ENCODE measurements at places on chromosomes 11 and 22.
A peak's percentile ranks its signal among the peaks of the same experiment; 100 is the strongest.

GRCh38 chr11:115503083-115503885 lies 931 bp downstream of the CADM1 start:
- no peak for DNase-seq

DNA sequence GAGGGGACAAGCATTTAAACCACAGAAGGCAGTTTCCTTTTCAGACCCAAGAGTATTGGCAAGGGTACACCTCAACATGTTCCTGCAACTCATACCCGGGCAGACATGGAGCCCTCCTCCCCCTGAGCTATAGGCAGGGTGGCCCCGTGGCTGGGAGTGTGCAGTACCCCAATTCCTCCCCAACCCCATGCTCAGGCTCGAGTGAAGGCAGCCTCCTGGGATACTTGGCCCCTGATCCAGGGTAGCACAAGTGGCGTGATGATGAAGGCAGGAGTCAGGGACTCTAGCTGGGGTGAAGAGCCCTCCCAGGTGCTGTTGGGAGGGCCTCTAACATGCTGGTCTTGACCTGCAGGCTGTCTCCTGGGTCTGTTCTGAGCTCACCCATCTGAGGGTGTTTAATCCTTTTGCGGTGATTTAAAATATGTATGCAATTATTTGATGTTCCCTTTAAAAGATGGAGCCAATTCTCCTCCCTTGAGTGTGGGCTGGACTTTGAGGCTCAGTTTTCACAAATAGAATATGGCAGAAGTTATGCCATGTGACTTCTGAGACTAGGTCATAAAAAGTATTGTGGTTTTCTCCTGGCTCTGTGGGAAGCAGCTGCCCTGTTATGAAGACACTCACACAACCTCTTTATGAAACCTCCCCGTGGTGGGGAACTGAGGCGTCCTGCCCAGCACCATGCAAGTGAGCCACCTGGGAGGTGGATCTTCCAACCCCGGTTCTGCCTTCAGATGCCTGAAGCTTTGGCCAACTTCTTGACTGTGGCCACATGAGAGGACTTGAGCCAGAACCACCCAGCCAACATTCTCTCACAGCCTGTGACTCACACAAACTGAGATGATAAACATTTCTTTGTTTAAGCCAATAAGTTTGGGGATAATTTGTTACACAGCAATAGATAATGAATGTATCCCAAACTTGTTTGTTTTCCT lies 54.7 kb upstream of the NECTIN1 start:
- DNase-seq, result no peak

GRCh38 chr11:15770798-15771414 lies 585.4 kb downstream of the SOX6 start:
- no peak for DNase-seq

- DNase-seq, result no peak
Measured at GRCh38 chr11:92347454-92347853, 122.8 kb downstream of the FAT3 start.

DNA sequence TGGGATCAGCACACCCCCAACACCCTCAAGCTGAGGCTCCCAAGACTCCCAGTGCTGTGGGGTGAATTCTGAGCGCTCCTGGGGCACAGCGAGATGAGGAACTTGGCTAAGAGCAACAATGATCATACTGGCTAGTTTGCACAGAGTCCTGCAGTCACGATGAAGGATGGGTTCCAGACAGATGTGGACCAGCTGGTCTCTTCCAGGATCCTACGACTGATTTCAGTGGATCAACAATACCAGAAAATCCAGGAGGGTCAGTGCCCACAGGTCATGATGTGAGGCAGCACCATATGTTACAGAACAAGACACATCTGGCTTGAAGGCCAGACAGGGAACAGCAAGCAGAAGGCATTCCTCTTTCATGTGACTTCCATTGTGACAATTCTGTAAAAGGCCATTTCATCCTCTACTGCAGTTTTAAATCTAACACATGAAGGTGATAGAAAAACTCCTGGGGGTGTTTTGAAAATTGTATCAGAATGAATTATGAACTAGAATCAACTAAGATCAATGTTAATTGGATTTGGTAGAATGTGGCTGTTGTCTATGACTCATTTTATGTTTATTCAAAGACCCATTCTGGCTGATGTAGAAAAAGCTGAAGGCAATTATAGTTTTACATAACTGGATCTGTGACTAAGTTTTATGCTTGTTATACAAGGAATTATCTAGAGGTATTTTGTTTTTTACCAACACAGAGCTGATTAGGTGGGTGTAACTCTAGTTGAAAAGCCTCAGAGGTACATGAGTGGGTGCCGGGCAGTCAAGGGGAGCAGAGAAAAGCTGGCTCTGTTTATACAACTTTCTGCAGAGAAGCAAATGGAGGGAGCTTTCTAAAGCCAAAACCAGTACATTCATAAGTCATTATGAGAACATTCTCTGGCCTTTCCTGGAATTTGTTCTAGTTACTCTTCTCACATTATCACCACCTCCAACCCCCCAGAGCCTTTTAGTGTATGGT lies 29.1 kb downstream of the OR52K1 start:
- no peak for DNase-seq

DNA sequence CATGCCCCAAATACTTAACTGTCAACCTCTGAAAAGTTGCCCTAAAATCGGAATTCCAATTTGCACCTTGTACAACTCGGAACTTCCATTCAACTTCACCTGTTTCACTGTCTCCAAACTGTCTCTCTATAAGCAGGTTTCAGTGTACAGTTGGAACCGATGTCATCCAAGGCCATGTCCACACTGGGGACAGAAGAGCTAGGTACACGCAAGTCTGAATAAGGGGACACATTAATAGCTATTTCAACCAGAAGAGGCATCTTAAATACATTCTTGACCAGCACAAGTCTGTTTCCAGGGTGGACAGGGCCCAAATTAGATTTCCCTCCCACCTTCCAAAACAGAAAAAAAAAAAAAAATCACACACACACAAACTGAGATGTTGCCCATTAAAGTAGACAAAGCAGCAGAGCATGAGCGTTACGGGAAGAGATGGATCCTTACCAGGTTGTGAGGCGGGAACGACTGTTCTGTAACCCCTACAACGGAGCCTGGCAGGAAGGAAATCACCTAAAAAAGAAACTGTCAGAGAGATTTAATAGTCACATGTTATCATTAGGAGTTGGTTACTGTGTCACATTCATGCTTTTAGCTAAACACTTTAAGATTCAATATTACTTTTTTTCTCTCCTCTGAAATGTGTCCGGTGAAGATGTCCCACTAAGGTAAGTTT lies 1.7 kb downstream of the CREBZF start:
- no peak for DNase-seq

DNA sequence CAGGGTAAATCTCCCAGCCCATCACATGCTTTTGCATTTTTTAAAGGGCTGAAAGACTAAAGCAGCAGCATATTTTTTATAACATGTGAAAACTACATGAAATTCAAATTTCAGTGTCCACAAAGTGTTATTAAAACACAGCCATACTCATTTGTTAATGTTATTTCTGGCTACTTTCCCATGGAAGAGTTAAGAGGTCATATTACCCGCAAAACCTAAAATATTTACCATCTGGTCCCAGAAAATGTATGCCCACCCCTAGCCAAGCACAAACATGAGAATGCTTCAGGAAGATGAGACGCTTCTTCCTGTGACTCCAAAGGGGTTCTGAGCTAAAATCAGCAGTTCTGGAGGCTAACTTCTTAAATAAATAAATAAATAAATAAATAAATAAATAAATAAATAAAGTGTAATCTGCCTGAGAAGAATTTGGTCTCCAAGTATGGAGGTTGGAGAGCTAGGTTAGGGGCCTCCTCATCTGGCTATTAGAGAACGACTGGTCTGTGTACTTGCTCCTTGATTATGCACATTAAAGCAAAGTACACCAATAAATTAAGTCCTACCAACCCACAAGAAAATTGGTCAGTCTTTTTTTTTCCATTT lies 9.7 kb downstream of the IMMP1L start:
- no peak for DNase-seq

GRCh38 chr22:44305888-44306287 lies 6.9 kb downstream of the SHISAL1 start:
- no peak for DNase-seq

GRCh38 chr22:46099740-46100139 lies 50.6 kb upstream of the PPARA start:
- DNase-seq, result no peak

DNA sequence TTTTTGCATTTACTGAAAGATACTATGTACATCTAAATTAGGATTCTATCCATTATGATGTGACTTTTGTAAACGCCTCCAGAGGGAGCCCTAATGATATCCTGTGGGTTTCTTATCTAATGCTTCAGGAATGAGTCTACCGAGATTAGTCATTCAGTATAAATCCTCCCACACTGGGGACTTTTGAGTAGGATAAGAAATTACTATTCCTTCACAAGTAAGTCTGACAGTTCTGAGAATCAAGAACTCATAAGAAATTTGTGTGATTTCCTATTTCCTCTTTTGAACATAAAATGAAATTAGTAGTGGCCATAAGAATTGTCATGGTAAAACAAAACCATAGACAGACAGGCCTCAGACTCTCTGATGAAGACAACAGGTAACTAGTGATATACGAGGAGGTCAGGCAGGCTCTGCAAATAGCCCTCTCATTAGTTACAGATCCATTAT lies 10.0 kb upstream of the OR5M1 start:
- peak; percentile 10 for DNase-seq

DNA sequence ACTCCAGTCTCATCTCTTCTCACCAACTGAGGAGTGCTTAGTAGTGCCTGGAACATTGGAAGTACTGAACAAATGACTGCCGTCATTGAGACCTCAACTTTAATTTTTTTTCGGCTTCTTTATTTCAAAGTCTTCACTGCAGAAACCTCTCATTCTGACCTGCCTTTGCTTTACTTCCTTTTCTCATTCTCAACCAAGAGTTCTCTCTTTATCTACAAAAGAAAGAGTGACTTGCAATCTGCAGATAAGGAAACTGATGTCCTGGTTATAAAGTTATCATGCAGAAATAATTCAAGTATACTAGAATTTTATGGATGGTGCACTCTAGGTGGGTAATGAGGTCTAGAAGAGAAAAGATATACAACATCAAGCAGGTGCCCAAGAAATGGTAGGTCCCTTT lies 1.2 kb upstream of the EED start:
- DNase-seq, result no peak

GRCh38 chr22:32781695-32782094 lies 19.8 kb upstream of the TIMP3 start:
- DNase-seq, result no peak
